ENCODE measurements at places on chromosomes 6 and 20. TPM values are rescaled to one million over a fixed set of nuclear protein-coding genes. Genes with fewer than 3 reads are reported as not detected.

The CYP24A1 gene
- polyA plus RNA-seq, result not detected

The APOBEC2 gene
- 0.64 TPM for polyA plus RNA-seq

The SLA2 gene
- 1.0 TPM for polyA plus RNA-seq

The LAMA2 gene
- 54.6 TPM for polyA plus RNA-seq

The ISM1 gene
- polyA plus RNA-seq, result 23.3 TPM

The HLA-DRB1 gene
- 18.4 TPM for polyA plus RNA-seq

The GJA1 gene
- 109 TPM for polyA plus RNA-seq
